ENCODE measurements at places on chromosomes 4 and X. TPM values are rescaled to one million over a fixed set of nuclear protein-coding genes. Genes with fewer than 3 reads are reported as not detected.

Gene PLAC1
- 1.4 TPM for total RNA-seq

Gene CENPE
- 9.1 TPM for total RNA-seq

Gene NEXMIF
- 23.9 TPM for total RNA-seq

Gene WNK3
- total RNA-seq, result 29.5 TPM

Gene HSPA4L
- total RNA-seq, result 30.9 TPM

Gene NWD2
- 10.3 TPM for total RNA-seq

Gene USP51
- 7.9 TPM for total RNA-seq
